Calu3 (cell line): ENCODE measurements at places on chromosomes 4 and X. TPM values are rescaled to one million over a fixed set of nuclear protein-coding genes. Genes with fewer than 3 reads are reported as not detected.
A peak's percentile ranks its signal among the peaks of the same experiment; 100 is the strongest.

GRCh38 chr4:20614816-20615215, 85.4 kb upstream of the PACRGL start:
- DNase-seq = no peak
- no peaks in the 10 kb centered on the region for H3K27me3 ChIP-seq
- H3K36me3 ChIP-seq = no peaks in the 10 kb centered on the region
- H3K4me3 ChIP-seq = no peak overlapping the region
- no peak overlapping the region for H3K27ac ChIP-seq

DNA sequence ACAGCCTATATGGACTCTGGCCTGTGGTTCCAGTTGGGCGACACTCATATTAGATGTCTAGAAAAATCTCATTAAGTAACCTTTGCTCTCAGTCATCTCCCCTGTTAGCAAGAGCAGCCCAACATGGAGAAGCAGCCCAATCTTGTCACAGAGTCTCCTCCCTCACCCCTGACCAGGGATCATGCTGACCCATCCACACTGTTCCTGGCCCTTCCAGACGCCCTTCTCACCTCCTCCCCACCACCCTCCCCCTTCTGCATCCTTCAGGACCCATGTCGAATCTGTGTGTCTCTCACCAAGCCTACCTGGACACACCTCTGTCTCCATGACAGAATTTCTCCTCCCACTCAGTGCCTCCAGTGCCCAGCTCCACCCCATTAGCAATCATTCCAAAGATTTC, 190.1 kb downstream of the STIM2 start:
- no peaks in the 10 kb centered on the region for H3K4me1 ChIP-seq
- no peaks in the 10 kb centered on the region for H3K36me3 ChIP-seq
- no peaks in the 10 kb centered on the region for H3K27me3 ChIP-seq
- H3K27ac ChIP-seq = no peak overlapping the region
- no peak overlapping the region for H3K4me3 ChIP-seq
- no peak for DNase-seq

GRCh38 chrX:13511241-13511943, 58.0 kb upstream of the EGFL6 start:
- H3K4me1 ChIP-seq = no peaks in the 10 kb centered on the region
- H3K36me3 ChIP-seq = no peaks in the 10 kb centered on the region
- no peak for DNase-seq
- no peak overlapping the region for H3K27ac ChIP-seq

GRCh38 chrX:53244610-53245009, 19.6 kb upstream of the KDM5C start:
- H3K27me3 ChIP-seq = no peaks in the 10 kb centered on the region
- no peak overlapping the region for H3K4me3 ChIP-seq
- DNase-seq = no peak
- no peak overlapping the region for H3K27ac ChIP-seq
- H3K36me3 ChIP-seq = no peaks in the 10 kb centered on the region

DNA sequence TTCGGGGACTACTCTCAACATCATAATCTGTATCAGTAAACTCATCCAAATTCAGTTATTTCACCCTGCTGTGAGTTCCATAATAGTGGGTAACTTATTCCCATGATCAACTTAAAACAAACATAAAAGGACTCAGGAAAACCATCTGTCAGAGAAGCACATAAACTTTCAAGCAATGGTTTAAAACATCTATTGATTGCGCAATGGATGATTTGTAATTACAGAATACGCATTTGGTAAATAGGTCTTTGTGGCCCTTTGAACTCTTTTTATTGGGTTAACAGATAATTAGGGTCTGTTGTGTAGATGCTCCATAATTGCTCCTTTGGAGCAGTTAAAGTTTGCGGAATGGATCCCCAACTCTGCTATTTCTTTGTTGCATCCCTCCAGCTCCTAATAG, 115.3 kb downstream of the KIT start:
- no peaks in the 10 kb centered on the region for H3K36me3 ChIP-seq
- H3K4me1 ChIP-seq = no peaks in the 10 kb centered on the region
- no peak for DNase-seq
- H3K4me3 ChIP-seq = no peak overlapping the region

DNA sequence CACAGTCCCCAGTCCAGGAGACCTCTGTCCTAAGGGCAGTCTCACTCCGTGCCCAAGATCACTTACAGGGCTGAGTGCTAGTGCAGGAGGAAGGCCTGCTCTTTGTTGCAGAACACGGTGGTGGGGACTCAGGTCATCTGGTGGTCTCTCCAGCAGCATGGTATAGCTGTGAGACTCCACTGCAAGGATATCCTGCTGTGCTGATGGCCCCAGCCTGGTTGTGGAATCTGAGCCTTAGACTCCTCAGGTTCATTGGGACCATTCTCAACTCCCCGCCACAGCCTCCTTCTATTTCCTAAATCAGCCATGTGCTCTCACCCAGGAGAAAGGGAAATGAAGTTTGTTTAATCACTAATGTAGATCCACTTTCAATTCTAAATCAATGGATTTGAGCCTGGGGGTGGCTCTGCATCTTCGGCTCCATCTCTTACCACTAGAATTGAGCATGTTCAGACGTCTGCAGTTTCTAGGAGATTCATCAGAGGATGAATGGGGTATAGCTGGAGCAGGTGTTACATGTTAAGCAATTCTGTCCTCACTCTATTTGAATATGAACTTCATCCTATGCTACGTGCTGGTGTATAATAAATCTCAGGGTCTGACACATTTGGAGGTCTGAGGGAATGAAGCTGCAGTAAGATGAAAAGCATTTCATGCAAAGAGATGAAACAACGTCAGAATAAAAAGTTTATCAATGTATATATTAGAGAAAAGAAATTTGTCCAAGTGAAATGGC, 189.2 kb downstream of the MGST2 start:
- H3K36me3 ChIP-seq = no peaks in the 10 kb centered on the region
- H3K4me1 ChIP-seq = no peaks in the 10 kb centered on the region
- no peaks in the 10 kb centered on the region for H3K27me3 ChIP-seq
- no peak overlapping the region for H3K27ac ChIP-seq
- H3K4me3 ChIP-seq = no peak overlapping the region

DNA sequence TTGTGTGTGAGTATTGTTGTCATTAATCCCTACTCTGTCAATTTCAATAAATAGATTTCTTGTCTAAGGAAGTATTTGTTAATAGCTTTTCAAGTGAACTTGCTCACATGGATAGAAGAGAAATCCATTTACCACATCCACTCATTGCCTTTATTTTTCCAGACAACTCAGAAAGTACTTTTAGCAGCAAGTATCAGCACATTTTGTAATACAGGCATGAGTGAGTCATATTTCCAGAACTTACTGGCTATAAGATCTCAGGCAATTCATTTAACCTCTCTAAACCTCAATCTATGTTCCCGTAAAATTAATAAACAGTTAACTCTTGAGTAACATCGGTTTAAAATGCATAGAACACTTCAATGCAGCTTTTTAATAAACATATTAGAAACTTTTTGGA, 317.9 kb upstream of the PCDH7 start:
- H3K27ac ChIP-seq = no peak overlapping the region
- no peaks in the 10 kb centered on the region for H3K27me3 ChIP-seq
- H3K36me3 ChIP-seq = no peaks in the 10 kb centered on the region
- H3K4me3 ChIP-seq = no peak overlapping the region
- DNase-seq = no peak

DNA sequence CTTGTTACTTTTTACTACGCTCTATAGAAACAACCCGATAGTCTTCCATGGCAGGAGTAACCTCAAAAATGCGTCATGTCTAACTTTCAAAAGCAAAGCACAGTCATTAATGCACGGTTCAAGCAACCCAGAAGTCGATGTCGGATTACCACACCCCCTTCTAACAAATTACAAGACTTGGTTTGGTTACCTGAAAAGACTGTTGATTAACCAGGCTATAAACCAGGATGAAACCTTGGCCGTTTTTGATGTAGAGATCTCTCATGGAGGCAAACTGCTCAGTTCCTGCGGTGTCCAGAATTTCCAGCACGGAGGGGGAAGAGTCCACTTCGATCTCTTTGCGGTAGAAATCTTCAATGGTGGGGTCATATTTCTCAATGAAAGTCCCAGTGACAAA, 2.4 kb downstream of the RAP2C start:
- peak overlapping the region; percentile 98 for H3K27ac ChIP-seq
- H3K4me3 ChIP-seq = peak overlapping the region; percentile 91
- no peaks in the 10 kb centered on the region for H3K27me3 ChIP-seq

DNA sequence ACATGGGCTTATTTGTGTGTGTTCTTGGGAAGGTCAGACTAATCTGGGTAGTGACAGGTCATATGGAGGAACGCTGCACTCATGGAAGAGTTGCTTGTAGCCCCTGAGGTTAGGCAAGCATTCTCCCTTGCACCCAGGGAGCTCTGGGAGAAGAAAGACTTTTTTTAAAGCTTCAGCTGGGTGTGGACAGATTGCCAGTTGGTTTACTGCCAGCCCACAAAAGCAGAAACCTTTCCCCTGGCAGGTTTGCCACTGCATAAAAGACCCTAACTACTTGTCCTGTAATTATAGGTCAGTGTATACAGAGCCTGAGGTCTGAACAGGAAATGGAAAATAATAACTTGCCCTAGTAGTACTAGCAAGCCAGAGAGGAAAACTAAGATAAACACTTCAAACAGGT, 7.4 kb upstream of the NFKB1 start:
- peaks cover 10% of the 10 kb centered on the region for H3K4me1 ChIP-seq
- no peak overlapping the region for H3K27ac ChIP-seq
- no peaks in the 10 kb centered on the region for H3K27me3 ChIP-seq
- DNase-seq = no peak
- no peak overlapping the region for H3K4me3 ChIP-seq
- no peaks in the 10 kb centered on the region for H3K36me3 ChIP-seq

DNA sequence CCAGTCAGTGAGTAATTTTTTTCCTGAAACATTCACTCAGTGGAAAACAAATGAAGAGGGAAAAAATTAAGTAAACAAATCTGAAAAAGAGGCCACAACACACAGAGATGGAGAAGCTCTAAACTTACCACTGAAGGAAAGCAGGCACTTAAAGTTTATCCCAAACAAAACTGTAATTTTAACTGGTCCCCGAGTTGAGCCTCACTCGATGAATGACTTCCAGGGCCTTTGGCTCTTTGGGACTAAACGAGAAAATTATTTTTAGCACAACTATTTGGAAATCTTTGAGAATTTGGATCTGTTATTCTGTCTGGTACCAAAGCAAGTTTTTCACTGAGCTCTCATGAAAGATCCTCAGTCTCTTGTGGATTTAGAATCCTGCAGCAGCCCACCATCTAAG, at the start of gene C1QTNF7:
Gene C1QTNF7, plus strand, starts transcription at position 333 of the 400 bp plus-strand sequence. CDS start 7,711 bp downstream, outside the sequence.
- H3K4me1 ChIP-seq = no peaks in the 10 kb centered on the region
- no peak within 1 kb of the TSS for H3K4me3 ChIP-seq
- no peak within 1 kb of the TSS for H3K27ac ChIP-seq

GRCh38 chr4:67702166-67702565, 1.2 kb upstream of the UBA6 start:
- no peaks in the 10 kb centered on the region for H3K27me3 ChIP-seq
- peaks cover 11% of the 10 kb centered on the region for H3K4me1 ChIP-seq
- no peak for DNase-seq
- peak overlapping the region; percentile 91 for H3K4me3 ChIP-seq

DNA sequence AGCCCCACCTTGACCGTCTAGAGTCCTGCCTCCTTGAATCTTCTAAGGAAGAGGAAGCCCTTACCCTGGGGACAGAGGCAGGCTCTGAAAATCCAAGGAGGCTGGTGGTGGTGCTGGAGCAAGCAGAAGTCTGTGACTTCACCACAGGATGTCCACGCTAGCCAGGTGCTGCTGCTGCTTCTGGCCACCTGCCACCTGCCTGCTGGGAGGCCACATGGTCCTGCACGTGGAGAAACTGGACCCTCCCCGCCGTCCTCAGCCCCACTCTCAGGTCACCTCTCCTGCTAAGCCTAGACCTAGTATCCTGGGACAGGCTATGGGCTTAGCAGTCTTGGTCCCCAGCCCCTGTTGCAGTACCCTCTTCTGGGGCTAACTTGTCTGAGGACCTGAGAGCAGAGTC, 15.8 kb downstream of the TMEM31 start:
- H3K27ac ChIP-seq = no peak overlapping the region
- DNase-seq = no peak
- H3K36me3 ChIP-seq = no peaks in the 10 kb centered on the region
- H3K4me1 ChIP-seq = no peaks in the 10 kb centered on the region

- peaks cover 22% of the 10 kb centered on the region for H3K36me3 ChIP-seq
- H3K4me3 ChIP-seq = peak within 1 kb of the TSS; percentile 82
- H3K27ac ChIP-seq = peak within 1 kb of the TSS; percentile 78
- DNase-seq = peak; percentile 80
- peaks cover 14% of the 10 kb centered on the region for H3K4me1 ChIP-seq
Observed at GRCh38 chrX:106802388-106803275, at the start of gene TBC1D8B. TSS of gene TBC1D8B (plus strand) at chrX:106802673. CDS start at chrX:106802854, 181 bp downstream.

DNA sequence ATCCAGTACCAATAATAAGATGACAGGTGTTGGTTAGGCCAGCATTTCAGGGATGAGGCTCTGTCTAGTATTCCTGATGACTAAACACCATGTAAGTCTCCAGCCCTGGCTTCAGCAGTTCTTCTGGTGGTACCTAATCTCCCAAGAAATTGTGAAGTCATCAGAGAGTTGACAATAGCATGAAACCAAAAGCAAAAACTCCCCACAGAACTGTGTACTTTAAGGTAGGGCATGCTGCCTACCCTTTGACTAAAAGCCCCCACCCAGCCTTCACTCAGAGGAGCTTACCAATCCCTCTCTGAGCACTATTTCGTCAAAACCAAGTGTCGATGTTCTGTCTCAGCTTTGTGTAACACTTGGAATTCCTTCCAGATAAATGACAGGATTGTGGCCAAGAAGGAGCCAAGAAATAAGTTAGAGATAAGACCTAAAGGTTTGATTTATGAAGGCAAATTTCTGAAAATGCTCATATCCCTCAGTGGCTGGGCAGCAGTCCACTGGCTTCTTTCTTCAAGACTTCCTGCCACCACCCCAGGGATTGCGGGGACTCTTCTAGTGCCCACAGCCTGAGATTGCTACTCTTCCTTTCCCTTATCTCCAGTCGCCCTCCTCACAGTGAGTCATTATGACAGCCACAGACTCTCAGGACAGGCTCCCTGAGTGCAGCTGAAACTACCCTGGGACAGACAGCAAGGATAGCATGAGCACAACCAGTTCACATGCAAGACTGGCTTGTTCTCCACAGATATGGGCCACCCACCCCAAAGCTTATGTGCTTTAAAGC, 67.3 kb upstream of the LHFPL1 start:
- DNase-seq = no peak
- H3K4me1 ChIP-seq = no peaks in the 10 kb centered on the region
- no peak overlapping the region for H3K27ac ChIP-seq
- H3K36me3 ChIP-seq = no peaks in the 10 kb centered on the region
- H3K27me3 ChIP-seq = peaks cover 25% of the 10 kb centered on the region

DNA sequence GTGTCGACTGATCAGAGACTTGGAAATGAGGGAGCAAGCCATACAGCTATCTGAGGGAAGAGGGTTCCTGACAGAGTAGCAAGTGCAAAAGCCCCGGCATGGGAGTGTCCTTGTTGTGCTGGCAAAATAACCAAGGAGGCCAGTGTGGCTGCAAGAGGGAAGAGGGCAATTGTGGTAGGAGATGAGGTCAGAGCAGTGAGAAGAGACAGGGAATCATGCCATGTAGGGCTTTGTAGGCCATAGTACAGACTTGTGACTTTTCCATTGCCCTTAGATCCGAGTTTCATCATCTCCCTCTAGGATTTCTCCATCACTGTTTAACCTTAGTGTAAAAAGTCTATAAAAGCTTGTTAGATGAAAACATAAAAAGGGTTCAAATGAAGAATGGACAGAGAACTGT, 76.2 kb downstream of the DOCK11 start:
- H3K27ac ChIP-seq = no peak overlapping the region
- H3K4me3 ChIP-seq = no peak overlapping the region
- no peaks in the 10 kb centered on the region for H3K4me1 ChIP-seq
- no peaks in the 10 kb centered on the region for H3K36me3 ChIP-seq

MAGEB1 gene
- total RNA-seq = not detected in 2 replicates

PRRG3 gene
- total RNA-seq = not detected in 2 replicates

PALLD gene
- total RNA-seq = 13.1 and 27.6 TPM in 2 replicates

SPATA18 gene
- total RNA-seq = not detected in 2 replicates

AMELX gene
- total RNA-seq = not detected in 2 replicates

SNCA gene
- total RNA-seq = 27.6 and 36.8 TPM in 2 replicates

NR3C2 gene
- 14.2 and 14.5 TPM in 2 replicates for total RNA-seq
